GM12892 (cell line): ENCODE measurements at places on chromosomes 13 and 19.

DNA sequence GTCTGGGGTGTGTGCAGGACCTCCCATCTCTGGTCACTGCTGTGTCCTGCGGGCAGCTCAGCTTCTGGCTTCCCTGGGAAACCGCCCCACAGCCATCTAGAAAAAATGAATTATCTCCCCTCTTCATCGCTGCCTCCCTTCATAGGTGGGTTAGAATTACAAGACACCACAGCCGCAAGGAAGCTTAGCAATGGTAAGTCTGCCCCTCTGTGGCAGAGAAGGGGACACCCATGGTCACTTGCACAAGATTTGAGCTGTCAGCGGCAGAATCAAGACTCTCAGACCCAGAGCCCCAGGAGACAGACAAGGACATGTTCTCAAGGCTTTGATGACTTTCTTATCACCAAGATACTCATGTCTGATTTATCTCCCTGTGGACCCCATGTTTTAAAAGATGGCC, 110.8 kb upstream of the PABPC3 start:
- DNase-seq: no peak

DNA sequence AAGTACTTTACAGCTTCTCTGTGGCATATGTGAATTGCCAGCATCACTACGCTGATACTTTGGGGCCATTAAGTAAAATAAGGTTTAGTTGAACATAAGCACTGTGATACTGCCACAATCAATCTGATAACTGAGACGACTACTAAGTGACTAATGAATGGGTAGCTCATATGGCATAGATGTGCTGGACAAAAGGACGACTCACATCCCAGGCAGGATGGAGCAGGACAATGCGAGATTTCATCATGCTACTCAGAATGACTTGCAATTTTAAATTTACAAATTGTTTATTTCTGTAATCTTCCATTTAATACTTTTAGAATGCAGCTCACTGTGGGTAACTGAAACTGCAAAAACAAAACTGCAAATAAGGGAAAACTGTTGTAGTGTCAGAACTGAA, 13.6 kb downstream of the CCDC122 start:
- DNase-seq: no peak

GRCh38 chr19:45591004-45591637, 6.5 kb upstream of the OPA3 start:
- DNase-seq: no peak

DNA sequence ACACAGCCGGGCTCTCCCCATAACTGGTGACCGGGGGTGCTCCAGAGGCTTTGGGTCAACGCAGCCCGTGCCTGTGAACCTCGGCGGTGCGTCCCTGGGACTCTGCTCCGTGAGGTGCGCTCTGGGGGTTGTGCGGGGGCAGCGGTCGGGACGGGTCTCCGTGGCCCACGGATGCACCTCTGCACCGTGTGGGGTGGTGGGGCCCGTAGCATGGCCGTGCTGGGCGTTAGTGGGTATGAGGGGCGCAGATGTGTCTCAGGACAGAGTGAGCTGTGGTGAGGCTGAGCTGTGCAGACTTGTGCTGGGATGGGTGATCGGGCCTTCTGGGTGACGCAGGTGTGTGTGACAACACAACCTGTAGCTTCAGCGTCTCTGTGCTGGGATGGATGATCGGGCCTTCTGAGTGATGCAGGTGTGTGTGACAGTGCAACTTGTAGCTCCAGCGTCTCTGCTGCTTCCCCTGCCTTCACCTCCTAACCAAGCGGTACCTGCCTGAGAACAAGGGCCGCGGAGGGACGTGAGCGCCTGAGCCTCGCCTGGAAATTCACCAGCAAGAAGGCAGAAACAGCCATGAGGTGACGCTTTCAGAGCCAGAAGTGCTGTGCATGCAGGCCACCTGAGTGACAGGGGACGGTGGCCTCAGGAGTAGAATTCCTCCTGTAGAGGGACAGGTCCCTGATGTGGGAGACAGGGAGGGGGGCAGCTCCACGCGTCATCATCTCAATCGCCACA, 599 bp downstream of the ZNF331 start:
- no peak for DNase-seq

DNA sequence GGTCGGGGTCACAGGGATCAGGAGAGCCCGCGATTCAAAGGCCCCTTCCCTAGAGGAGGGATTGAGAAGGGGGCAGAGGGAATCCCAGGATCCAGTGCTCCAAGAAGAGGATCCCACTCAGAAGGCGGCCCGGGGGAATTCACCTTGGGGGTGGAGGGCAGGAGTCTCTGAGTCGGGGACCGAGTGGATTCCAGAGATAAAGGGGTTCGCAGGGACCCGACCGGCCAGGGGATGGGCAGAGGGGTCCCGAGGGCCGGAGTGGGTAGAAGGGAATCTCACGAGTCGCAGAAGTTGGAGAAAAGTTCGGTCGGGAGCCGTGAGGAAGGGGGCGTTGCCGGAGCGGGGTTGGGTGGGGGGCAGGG, 261 bp downstream of the PRKD2 start:
- DNase-seq: no peak

- DNase-seq: no peak
Measured at GRCh38 chr19:45825917-45826893, 11.1 kb upstream of the RSPH6A start.
